ENCODE measurements at places on chromosomes 6 and 20.
A peak's percentile ranks its signal among the peaks of the same experiment; 100 is the strongest.

DNA sequence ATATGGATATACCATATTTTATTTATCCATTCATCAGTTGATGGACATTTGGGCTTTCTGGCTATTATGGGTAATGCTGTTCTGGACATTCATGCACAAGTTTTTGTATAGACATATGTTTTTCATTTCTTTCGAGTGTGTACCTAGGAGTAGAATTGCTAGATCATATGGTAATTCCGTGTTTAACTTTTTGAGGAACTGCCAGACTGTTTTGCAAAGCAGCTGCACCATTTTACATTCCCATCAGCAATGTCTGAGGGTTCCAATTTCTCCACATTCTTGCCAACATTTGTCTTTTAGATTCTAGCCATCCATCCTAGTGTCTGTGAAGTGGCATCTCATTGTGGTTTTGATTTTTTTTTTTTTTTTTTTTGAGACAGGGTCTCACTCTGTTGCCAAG, 20.8 kb downstream of the SRC start:
- DNase-seq, result no peak

- DNase-seq, result no peak
Measured at GRCh38 chr6:125552819-125553218, 196.6 kb upstream of the HEY2 start.

GRCh38 chr20:43542674-43543073, 16.2 kb upstream of the SGK2 start:
- DNase-seq, result no peak

GRCh38 chr6:129672881-129673631, 36.9 kb downstream of the ARHGAP18 start:
- peak; percentile 78 for DNase-seq

- no peak for DNase-seq
Measured at GRCh38 chr20:23679133-23680092, 9.4 kb downstream of the CST4 start.

DNA sequence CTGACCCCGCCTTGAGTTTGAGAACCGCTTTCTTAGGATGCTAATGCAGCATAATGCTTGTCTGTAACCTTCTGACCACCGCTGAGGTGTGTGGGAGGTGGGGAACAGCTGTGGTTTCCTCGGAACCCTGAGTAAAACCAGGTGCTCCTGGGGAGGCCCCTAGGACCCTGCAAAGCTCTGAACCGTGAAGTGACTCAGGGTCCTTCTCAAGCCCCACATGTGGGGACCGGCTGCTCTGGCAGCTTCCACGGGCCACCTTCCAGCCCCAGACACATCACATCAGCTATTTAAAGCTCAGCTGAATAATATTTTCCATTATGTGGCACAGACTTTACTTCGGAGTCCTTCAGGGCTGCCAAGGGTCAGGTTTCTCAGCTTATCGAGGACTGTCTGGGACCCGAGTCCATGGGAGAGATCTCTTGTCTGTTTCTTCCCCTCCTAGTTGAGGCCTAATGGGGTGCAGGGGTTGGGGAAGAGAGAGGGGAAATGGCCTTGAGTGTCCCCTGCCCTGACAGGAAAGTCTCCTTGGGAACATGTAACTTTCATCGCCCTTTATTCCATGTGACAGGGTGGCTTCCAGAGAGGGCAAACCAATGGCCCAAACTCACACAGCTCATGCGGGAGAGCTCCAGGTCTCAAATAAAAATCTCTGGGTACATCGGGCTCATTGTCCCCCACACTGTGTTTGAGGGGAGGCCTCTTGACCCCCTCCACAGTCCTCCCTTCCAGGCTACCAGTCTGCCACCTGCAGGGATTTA, 186.1 kb upstream of the SLC24A3 start:
- no peak for DNase-seq

DNA sequence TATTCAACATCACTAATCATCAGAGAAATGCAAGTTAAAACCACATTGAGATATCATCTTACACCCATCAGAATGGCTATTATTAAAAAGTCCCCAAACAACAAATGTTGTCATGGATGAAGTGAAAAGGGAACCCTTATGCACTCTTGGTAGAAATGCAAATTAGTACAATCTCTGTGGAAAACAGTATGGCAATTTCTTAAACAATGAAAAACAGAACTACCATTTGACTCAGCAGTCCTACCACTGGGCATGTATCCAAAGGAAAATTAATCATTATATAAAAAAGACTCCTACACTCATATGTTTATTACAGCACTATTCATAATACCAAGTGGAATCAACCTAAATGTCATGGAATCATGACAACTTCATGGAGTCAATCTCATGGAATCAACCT, 611.3 kb upstream of the GJE1 start:
- peak; percentile 12 for DNase-seq

DNA sequence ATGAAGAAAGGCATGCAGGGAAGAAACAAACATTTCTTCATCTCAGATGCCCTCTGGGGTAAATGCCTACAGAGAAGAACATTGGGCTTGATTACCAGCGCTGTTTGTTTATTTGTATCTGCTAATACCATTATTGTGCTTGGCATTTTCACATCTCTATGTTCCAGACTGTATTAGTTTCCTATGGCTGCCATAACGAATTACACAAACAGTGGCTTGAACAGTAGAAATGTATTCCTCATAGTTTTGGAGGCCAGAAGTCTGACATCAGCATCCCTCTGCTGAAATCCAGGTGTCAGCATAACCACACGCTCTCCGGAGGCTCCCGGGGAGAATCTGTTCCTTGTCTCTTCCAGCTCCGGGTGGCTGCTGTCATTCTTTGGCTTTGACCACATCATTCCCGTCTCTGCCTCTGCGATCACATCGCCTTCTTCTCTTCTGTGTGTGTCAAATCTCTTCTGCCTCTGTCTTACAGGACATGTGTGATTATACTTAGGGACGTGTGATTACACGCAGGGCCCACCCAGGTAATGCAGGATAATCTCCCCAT, 241.6 kb upstream of the SUPT3H start:
- DNase-seq, result peak; percentile 61

Data from fibroblast of skin of scalp (primary cell).